AG04449 (cell line): ENCODE measurements at places on chromosomes 16 and 17.

- DNase-seq: no peak
Observed at GRCh38 chr17:17417718-17418181, 59.0 kb upstream of the MED9 start.

GRCh38 chr16:23502466-23502865 lies 7.8 kb downstream of the GGA2 start:
- no peak for DNase-seq

DNA sequence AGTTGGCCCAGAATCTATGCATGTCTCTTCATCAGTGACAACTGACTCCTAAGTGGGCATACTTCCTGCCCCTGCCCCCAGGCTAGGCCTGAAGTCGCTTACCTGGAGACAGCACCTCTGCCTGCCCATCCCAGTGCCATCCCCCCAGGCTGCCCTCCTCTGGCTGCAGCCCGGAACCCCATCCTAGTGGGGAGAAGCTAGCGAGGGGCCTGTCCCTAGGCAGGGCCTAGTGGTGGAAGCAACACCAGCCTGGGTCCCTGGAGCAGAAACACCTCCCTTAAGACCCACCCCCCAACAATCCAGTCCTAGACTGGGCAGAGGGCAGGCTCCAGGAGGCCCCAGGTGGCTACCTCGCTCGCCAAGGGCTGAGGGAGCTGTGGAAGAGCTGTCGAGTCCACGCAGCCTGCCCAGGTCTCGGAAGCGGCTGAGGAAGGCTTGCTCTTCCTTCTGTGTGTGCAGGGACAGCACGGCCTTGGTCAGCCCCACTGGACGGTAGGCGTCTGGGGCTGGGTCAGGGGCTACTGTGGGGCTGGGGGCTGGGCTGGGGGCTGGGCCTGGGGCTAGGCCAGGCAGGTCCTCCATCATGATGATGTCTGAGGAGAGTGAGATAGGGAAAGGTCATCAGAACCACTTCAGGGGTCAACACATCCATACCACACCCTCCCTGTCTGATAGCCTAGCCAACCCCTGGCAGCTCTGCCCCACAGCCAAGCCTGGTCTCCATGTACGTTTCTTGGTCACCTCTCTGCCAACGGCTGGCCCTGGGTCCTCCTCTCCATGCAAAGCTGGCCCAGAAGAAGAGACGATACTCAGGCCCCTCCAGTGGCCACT lies 7.6 kb downstream of the PER1 start:
- DNase-seq: no peak

DNA sequence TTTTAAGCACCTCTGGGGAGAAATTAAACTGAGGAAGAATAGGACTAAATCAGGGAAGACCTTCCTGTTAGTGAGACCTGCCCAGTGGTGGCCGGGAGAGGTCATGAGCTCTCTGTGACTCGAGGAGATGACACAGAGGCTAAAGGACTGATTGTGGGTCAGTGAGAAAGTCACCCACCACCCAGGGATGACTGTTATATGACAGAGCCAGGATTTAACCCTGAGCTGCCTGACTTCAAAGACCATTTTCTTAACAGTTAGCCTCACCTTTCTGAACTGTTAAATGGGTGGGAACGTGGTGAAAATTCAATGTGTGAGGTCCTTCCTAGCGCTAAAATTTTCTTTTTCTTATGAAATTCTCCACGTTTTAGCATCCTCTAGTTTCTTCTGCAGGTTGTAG lies 72.5 kb downstream of the WSB1 start:
- no peak for DNase-seq

DNA sequence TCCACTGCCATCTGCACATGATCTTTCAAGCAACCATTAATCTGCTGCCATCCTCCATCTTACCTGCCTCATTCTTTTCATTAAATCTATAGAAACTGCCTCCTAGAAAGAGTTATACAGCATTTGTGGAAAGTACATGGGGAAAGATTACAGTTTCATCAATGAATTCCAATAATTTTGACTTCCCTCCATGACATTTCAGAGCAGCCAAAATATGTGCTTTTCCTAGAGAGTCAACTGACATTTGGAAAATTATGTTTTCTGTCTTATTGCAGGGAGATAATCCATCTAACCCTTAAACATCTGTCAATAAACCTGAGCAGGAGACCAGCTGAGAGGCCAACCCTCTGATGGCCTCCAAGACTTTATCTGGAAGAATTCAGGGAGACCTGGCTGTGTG lies 147.0 kb upstream of the CDH5 start:
- DNase-seq: no peak
